Progenitor cell of endocrine pancreas (in vitro differentiated cells): ENCODE measurements at places on chromosomes 5 and 9. TPM values are rescaled to one million over a fixed set of nuclear protein-coding genes. Genes with fewer than 3 reads are reported as not detected.

DNA sequence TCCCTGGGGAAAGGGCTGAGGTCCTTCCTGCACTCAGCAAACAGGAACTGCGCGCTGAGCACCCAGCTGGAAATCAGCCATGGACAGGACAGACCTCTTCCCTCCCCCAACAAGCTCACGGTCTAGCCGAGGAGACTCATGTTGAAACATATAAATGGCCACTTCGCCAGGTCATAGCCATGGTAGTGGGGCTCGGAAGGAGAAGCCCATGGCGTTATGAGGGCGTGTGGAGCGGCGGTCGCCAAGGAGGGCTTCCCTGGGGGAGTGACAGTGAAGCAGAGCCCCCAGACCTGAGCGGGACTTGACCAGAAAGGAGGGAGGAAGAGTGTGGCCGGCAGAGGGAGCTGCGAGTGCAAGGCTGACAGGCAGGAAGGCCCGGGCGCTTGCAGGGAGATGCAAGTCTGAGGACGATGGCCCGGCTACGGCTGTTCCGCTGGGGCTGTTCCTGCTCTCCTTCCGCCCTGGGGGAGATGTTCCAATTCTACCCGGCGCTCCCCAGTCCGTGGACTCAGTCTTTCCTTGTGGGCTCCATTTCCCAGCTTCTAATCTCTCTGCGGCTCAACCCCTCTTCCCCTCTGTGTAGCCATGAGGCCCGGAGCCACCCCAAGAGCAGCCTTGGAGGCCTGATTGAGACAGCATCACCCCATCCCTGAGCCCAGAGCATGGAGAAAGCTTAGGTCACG lies 43.9 kb upstream of the PRRC2B start:
- peaks cover 4% of the 10 kb centered on the region for H3K4me1 ChIP-seq
- peak overlapping the region; percentile 70 for H3K4me3 ChIP-seq
- DNase-seq: peak; percentile 58
- no peaks in the 10 kb centered on the region for H3K27me3 ChIP-seq
- peak overlapping the region; percentile 36 for H3K27ac ChIP-seq

DNA sequence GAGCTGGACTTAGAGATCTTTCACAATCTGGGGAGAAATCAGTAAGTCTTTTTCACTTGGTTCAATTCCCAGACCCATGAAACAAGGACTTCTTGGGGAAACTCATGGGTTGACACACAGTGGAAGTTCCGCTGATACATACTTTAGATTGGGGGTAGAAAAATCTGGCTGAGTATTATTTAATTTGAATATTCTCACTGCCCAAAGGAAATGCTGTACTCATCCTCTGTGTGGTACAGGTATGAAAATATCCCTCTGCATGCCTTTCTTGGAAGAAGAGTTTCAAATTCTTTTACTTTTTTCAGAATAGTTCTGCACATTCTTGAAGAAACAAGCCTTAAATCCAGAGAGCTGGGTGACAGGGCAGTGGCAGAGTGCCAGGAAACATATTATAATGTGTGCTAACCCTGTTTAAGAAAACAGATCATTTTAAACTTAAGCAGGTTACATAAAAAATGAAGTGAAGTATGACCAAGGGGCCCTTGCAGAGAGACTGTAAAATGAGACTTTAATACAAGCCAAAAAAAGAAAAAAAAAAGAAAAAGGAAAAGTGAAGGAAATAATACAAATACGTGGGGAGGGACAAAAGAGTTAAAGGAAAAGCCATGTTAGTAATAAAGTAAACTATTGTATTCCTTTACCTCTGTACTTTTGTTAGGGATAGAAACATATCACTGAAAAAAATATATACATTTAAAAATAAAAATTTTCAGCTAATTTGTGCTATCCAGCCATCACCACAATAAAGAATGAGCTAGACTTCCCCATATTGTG lies 173.4 kb upstream of the NR3C1 start:
- H3K36me3 ChIP-seq: no peaks in the 10 kb centered on the region
- H3K4me3 ChIP-seq: no peak overlapping the region
- no peaks in the 10 kb centered on the region for H3K4me1 ChIP-seq
- H3K27ac ChIP-seq: no peak overlapping the region
- peaks cover 14% of the 10 kb centered on the region for H3K27me3 ChIP-seq

DNA sequence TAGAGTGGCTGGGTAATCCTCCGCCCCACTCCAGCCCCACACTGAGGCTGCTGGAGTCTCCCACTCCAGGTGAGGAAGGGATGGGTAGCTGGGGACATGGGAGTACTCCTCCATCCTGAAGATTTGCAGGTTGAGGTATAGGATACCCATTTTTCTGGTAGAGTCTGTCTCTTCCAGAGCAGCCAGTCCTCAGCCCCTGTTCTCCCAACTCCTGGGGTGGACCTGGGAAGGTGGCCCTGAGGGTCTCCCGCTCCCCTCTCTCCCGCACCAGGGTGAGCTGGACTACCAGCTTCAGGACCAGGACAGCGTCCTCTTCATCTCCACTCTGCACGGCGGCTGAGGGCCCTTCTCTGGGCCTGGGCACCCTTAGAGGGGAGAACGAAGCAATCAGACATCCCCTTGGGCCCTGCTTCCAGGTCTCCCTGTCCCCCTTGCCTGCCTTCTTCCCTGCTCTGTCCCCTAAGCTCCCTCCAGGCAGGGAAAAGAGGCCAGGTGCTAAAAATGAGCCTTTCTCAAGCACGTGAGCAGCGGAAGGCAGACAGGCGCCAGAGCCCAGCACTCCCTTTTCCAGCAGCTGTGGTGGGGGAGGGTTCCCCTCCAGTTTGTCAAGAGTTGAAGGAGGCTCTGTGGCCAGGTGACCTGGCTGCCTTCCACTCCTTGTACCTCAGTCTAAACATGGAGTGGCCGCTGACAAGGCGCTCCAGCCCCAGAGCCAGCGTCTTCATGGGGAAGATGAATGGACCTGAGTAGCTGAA lies 18.4 kb downstream of the URM1 start:
- DNase-seq: no peak
- no peak overlapping the region for H3K27ac ChIP-seq
- peaks cover 40% of the 10 kb centered on the region for H3K27me3 ChIP-seq
- no peak overlapping the region for H3K4me3 ChIP-seq
- peaks cover 4% of the 10 kb centered on the region for H3K4me1 ChIP-seq

DNA sequence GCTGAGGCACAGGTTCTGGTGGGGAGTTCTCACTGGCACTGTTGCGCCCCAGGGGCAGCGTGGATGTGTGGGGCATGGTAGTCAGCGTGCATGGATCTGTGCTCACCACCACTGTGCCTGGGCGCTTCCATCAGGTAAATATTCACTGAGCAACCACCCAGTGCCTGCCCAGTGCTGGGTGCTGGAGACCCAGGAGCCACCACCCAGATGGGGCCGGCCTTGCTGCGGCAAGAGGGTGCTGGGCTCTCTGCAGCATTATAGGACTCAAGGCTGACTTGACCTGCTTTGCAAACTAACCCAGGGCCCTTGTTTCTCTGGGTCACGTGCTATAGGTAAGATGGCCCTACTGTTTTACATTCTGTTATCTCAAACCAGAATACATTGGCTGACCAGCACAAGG lies 60.5 kb downstream of the DAP start:
- no peak for DNase-seq
- H3K4me1 ChIP-seq: peaks cover 1% of the 10 kb centered on the region

- no peak overlapping the region for H3K4me3 ChIP-seq
- no peaks in the 10 kb centered on the region for H3K4me1 ChIP-seq
- no peaks in the 10 kb centered on the region for H3K36me3 ChIP-seq
- no peak overlapping the region for H3K27ac ChIP-seq
Measured at GRCh38 chr9:21210311-21210710, 3.4 kb upstream of the IFNA10 start.

PCDHGA11 gene
- total RNA-seq: 3.1 and 3.3 TPM in 2 replicates

GABRA6 gene
- total RNA-seq: not detected in 2 replicates

SNAPC4 gene
- total RNA-seq: 22.3 and 23.7 TPM in 2 replicates

PLPP7 gene
- 3.6 TPM in 2 replicates for total RNA-seq
